Right atrium auricular region (tissue), 2 donors: ENCODE measurements at places on chromosomes 6 and 20. TPM values are rescaled to one million over a fixed set of nuclear protein-coding genes. Genes with fewer than 3 reads are reported as not detected.

The CRISP2 gene
- total RNA-seq, result not detected

The SNAI1 gene
- 4.3 TPM for total RNA-seq

The CGA gene
- 0.52 TPM for total RNA-seq

The MAFB gene
- 31.7 TPM for total RNA-seq

The ERVFRD-1 gene
- total RNA-seq, result not detected

The SCAF8 gene
- 46.9 TPM for total RNA-seq

The BCAS1 gene
- total RNA-seq, result not detected

The KCNG1 gene
- 2.3 TPM for total RNA-seq

The PNLDC1 gene
- total RNA-seq, result 0.33 TPM

The ME1 gene
- total RNA-seq, result 25.6 TPM

The FUCA2 gene
- total RNA-seq, result 27.3 TPM

The TMEM14C gene
- 123 TPM for total RNA-seq

The STK35 gene
- total RNA-seq, result 18.8 TPM

The ZNF334 gene
- 1.3 TPM for total RNA-seq

The GJA10 gene
- total RNA-seq, result not detected

The PRND gene
- total RNA-seq, result not detected

The SPATS1 gene
- total RNA-seq, result not detected

The PPIL6 gene
- total RNA-seq, result 6.9 TPM

The C20orf202 gene
- total RNA-seq, result 0.20 TPM

The HLA-DQA2 gene
- not detected for total RNA-seq

The SAMD5 gene
- 1.4 TPM for total RNA-seq

The SENP6 gene
- total RNA-seq, result 54.6 TPM

The NOTCH4 gene
- 16.2 TPM for total RNA-seq

The VNN1 gene
- total RNA-seq, result 1.1 TPM

The MATN4 gene
- total RNA-seq, result not detected

The HAO1 gene
- not detected for total RNA-seq

The LY6G6F gene
- not detected for total RNA-seq

The KIAA1755 gene
- total RNA-seq, result 3.1 TPM

The SNX21 gene
- total RNA-seq, result 43.5 TPM

The RPN2 gene
- 129 TPM for total RNA-seq

The ADGRB3 gene
- total RNA-seq, result 1.3 TPM
